ENCODE measurements at places on chromosomes 5 and 9.

GRCh38 chr5:172266676-172267092, 16.9 kb downstream of the UBTD2 start:
- no peak for DNase-seq

DNA sequence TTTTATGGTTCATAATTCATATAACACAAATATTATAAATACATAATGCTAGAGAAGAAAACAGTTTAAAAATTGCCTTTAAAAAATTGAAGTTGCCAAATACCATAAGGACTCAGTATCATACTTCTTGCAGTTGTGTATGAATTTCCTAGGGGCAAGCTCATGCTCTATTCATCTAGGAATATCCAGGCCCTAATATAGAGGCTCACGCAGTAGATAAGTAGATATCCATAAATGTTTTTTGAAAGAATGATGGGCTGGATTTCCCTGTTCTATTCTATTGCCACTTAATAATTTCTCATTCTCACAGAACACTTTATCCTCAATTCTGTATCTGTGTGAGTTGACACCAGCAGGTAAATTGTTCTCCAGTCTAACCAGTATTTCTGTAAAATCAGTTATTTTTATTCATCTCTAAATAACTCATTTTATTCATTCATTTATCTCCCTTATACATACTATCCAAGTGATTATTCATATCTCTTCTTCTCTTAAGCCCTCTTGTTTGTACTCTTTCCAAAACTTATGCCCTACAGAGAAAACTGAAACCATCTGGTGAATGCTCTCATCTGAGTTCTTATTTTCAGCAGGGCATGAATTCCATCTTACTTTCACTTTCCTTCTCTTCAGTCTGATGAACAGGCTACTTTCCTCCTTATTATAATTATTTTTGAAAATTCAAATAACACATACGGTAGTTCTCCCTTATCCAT, 97.1 kb downstream of the SLC44A1 start:
- DNase-seq, result no peak

GRCh38 chr5:135222171-135222681, 176.8 kb downstream of the MACROH2A1 start:
- DNase-seq, result no peak

GRCh38 chr9:129136446-129137035, 25.3 kb downstream of the PTPA start:
- DNase-seq, result no peak

GRCh38 chr5:32355686-32356085, 42.9 kb upstream of the MTMR12 start:
- no peak for DNase-seq

GRCh38 chr5:21623831-21624230, 1229.3 kb downstream of the CDH12 start:
- no peak for DNase-seq

GRCh38 chr5:10601246-10602030, 37.6 kb downstream of the ANKRD33B start:
- no peak for DNase-seq

Data from activated T-cell treated with anti-CD3 and anti-CD28 coated beads for 48 hours (primary cell).